ENCODE measurements at places on chromosomes 5 and 9.

DNA sequence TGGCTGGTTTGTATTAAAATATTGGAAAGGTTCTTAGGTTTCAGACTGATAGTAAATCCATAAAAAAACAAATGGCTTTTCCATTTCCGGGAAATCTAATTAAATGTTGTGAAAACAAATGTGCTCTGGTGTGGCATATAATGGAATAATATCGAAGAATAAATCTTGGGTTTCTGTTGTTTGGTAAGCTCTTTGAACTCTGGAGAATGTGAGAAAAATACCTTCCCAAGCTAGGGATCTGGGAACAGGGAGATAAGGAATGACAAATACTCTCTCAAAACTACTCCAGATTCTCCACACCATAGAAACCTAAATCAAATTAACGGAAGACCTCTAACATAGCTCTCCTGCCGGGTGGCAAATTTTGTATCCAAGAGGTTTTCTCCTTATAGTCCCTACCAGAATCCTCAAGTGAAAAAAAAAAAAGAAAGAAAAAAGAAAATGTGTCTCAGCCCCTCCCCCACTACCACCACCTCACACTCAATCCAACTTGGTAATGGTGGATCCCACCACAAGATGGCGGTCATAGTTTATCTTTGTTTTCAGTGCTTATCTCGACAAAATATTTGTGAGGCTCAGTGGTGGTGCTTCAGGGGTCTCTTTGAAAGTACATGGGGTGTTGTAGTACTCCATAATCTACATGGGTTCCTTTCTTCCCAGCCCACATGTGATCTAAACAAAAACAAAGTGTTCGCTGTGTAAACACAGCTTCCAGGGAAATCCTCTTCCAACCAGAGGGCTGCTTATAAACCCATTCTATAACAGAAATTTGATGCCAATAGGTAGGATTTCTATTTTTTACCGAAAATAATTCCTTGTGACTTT is 54.5 kb upstream of the FST start:
- no peak for DNase-seq

- DNase-seq: peak; percentile 65
These were observed 207.5 kb downstream of the NXNL2 start for GRCh38 chr9:88742483-88742882.

DNA sequence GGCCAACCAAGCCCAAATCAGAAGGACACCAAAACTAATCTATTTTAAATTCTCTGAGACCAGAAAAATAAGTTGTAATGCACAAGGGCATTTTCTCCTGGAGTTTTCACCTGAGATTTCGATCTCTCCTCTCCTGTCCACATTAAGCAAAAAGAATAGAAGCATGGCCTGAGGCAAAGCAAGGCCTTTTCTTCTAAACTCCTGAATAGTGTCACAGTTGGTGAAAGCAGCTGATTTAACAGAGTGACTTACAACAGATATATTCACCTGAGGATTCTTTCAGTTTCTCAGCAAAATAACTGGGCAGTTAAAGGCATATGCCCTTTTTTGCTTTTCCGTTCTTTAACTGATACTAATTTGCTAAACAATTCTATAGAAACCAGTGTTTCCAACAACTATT is 547.7 kb downstream of the EFNA5 start:
- no peak for DNase-seq

DNA sequence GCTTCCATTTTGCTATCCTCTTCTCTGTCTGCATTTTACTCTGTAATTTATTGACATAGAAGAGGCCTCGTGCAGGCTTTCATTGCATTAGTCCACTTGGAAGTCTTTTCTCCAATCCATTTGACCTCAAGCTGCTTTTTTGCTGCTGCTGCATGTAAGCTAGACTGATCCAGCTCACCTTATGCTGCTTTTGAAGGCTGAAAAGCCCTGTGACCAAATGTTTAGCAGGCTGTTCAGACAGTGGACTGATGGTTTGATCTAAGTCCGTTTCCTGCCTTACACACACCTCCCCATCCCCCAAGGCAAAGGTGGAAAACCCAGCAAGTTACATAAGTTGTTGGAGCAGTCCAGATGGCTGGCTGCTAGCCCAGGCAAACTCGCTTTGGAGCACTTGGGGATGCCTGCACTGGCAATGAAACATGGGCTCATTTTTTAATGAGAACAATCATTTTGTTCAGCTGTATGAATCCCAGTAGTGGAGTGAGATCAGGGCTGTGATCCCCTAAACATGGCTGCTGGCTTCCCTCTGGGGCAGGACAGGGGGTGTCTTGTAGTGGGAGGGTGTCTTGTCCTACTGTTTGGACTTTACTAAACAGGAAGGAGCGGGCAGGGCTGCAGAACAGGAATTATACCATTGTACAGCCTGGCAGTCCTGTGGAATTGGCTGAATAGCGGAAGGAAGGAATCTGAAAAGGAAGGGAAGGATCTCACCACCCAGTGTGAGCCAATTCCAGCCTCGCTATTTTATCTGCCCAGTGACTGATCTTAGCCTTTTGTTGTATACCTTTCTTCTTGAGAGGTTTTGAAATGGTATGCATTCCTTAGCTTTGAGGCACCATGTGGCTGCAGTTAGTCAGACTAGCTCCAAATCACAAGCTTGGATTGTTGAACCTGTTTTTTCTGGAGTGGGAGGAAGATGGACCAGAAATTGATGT is 212.0 kb downstream of the ARHGAP26 start:
- DNase-seq: peak; percentile 84

DNA sequence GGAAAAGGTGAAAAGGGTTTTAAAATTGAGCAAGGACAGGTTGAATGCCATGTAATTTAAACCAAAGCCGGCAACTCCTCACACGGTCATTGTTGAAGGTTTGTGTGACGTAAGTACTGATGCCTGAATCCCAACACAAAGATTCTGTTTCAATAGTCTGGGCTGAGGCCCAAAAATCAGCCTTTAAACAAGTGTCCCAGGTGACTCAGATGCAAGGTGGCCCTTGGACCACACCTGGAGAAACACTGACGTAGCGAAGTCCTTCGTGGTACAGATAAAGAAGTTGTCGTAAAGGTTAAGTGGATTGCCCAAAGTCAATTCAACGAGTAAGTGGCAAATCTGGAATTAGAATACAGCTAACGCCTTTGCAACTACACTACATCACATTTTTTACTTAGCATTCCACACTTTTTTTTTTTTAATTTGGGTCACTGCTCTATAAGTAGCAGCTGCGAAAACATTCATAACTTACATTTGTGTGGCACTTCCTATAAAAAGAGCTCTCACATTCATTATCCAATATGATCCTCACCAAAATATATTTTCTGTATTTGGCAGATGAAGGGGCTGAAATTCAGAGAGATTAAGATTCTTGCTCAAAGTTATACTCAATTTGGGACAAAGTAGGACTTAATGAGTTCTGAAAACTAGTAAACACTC is 111.3 kb downstream of the LPAR1 start:
- DNase-seq: no peak

GRCh38 chr9:123453076-123453667 is 97.2 kb downstream of the CRB2 start:
- DNase-seq: no peak

DNA sequence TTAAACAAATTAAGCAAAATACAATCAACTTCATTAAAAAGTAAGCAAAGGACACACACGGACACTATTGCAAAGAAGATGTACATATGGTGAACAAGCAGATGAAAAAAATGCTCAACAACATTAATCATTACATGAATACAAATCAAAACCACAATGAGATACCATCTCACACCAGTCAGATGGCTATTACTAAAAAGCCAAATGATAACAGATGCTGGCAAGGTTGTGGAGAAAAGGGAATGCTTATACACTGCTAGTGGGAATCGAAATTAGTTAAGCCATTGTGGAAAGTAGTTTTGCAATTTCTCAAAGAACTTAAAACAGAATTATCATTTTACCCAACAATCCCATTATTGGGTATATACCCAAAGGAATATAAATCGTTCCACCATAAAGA is 636.2 kb upstream of the ST8SIA4 start:
- DNase-seq: no peak

GRCh38 chr9:76374783-76375559 is 19.3 kb downstream of the RFK start:
- peak; percentile 81 for DNase-seq

DNA sequence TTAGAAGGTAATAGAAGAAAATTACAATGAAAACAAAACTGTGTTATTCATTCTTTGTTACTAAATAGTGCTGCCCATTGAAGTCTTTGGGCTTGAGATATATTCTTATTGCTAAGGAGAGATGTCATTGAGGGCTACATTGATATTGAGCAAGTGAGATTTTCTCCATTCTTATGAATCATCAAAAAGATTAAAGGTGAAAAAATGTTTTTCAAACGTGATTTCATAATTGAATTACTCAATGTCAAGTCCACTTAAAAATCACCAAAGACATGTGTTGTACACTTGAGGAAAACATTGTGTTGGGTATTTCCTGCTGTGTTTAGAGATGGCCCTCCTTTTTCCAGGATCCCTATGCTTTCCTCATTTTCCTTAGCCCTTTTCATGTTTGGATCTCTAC is 448.1 kb downstream of the NFIB start:
- peak; percentile 27 for DNase-seq

- no peak for DNase-seq
These were observed 25.5 kb downstream of the MEGF9 start for GRCh38 chr9:120688758-120689157.

DNA sequence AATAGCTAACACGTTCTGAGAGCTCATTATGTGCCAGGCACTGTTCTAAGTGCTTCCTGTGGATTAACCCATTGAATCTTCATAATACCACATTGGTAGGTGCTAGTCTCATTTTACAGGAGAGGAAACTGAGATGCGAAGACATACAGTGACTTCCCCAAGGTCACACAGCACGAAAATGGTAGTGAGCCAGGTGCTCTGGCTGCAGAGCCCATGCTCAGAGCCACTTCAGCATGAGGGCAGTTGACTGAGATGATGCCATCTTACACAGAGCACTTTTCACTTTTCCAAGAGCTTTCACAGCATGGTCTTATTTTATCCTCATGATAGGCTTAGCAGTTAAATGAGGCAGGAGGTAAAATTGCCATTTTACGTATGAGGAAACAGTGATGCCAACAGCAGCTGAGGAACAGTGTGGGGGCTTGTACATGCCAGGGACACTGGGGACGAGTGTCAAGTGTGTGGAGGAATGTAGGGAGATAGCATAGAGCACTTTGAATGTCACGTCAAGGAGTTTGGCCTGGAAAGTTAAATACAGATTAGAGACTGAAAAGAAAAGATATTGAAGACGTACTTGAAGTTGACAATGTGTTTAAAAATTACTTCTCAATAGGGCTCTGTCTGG is 180.0 kb downstream of the KIF4B start:
- DNase-seq: no peak

DNA sequence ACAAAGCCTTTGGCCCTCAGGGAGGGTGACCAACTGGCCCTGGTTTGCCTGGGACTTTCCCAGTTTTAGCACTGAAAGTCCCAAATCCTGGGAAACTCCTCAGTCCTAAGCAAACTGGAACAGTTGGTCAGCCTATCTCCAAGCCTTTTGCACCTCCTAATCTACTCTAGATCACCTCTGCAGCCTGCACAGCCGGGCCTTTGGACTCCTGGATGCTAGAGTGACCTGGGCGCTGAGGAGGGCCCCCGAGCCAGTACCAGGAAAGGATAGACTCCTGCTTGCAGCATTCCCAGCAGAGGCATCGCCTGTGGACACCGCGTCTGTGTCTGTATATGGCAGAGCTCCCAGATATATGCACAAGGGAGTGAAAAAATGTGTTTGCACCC is 15.1 kb downstream of the IRF1 start:
- DNase-seq: no peak

DNA sequence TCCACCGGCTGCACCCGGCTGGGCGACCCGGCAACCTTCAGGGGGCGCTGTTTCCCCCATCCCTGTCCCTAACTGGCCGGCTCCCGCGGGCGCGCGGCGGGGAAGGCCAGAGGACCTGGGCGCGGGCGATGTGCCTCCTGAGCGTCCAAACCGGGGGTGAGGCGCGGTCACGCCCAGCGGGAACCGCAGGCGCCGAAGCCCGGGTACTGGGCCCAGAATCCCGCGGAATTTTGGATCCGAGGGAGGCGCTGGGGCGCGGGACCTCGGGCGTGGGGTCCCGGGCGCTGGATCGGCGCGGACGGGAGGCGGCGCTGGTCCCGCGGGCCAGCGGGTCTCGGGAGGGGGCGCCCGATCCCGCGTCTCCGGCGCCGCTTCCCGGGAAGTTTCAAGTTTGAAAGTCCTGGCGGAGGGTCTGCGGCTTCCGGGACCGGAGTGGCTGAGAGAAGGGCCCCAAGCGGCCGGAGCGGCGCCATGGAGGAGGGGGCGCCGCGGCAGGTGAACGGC is at the start of gene PKN3:
TSS of gene PKN3 (plus strand) at position 59 of the 504 bp plus-strand sequence. CDS start at position 472, 413 bp downstream.
- peak; percentile 69 for DNase-seq

DNA sequence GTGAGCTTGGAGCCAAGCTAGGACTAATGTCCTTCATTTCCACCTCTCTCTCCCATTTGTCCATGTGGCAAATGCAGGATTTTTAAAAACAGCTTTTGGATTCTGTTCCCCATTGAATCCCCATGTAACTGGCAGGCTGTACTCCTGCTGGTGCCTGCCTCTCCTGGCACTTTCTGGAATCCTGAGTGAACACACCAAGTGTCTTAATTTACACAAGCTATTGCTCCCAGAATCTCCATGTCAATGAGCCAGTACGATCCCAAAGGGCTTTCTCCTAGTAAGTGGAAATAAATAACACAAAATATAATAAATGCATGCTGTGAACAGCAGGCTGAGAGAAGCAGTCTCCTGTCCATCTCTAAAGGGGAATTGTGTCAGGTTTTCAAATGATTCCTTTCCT is 88.4 kb upstream of the WWC1 start:
- no peak for DNase-seq

GRCh38 chr5:1751864-1752822 is 47.5 kb downstream of the MRPL36 start:
- no peak for DNase-seq

GRCh38 chr5:174719793-174720611 is 4.4 kb upstream of the MSX2 start:
- DNase-seq: no peak

DNA sequence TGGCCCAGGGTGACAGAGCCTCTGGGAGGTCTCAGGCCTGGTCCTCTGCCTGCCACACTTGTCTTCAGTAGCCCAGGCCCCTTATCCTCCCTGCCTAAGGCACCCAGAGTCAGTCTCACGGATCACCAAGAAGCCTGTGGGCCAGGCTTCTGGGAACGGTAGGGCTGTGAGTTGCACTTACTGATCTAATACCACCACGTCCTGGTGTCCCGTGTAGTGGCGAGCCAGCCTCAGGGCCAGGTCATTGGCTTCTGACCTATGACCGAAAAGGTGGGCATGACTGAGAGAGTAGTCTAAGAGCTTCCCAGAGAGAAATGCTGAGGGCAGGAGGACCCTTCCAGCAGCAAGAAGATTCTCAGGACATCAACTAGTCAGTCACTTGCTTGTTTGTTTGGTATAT is 7.4 kb downstream of the PHYKPL start:
- no peak for DNase-seq

DNA sequence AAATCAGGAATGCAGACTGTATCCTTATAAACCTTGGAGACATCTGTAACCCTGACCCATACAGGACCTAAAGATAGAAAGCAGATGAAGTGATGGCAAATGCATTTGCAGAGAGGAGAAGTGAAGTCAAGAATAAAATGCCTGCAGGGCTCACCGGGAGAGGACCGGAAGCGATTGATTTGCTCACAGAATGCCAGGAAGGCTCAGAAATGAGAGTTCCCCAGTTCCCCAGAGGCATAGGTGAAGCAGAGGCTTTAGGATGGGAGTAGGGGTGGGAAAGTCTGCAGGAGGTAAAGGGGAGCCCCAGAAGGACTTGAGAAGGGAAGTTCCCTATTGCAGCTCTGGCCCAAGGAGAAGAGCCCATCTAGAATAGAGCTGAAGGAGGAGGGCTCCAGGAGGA is 63.9 kb upstream of the TNFAIP8 start:
- DNase-seq: no peak

- no peak for DNase-seq
These were observed 179.3 kb downstream of the MCTP1 start for GRCh38 chr5:95105638-95106037.

- no peak for DNase-seq
These were observed at the start of gene OLFML2A for GRCh38 chr9:124776954-124777648. Gene OLFML2A, plus strand, starts transcription at chr9:124777133. Its CDS starts 138 bp downstream, at chr9:124777271.

Measured in choroid plexus epithelial cell (primary cell).